CD8-positive, alpha-beta T cell (primary cell): ENCODE measurements at places on chromosomes 2 and 18.

GRCh38 chr2:152499896-152500735 is 165.1 kb downstream of the FMNL2 start:
- DNase-seq: no peak

DNA sequence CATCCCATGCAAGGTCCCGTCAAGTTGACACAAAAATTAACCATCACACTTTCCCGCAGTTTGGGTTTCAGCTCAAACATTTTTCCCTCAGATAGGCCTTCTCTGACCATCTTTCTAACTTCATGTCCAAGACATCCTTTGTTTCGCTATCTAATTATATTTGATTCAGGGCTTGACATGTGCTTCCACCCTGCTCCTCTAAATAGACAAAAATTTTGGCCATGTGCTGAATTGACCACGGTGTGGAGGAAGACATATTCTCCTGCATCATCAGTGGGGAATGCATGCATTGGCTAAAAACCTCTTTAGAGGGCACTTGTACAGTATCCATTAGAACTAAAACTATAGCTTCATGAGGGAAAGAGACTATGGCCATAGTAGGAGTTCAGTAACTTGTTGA is 81.2 kb downstream of the PLCL1 start:
- no peak for DNase-seq

GRCh38 chr2:238499731-238500580 is 73.2 kb downstream of the ASB1 start:
- DNase-seq: no peak

DNA sequence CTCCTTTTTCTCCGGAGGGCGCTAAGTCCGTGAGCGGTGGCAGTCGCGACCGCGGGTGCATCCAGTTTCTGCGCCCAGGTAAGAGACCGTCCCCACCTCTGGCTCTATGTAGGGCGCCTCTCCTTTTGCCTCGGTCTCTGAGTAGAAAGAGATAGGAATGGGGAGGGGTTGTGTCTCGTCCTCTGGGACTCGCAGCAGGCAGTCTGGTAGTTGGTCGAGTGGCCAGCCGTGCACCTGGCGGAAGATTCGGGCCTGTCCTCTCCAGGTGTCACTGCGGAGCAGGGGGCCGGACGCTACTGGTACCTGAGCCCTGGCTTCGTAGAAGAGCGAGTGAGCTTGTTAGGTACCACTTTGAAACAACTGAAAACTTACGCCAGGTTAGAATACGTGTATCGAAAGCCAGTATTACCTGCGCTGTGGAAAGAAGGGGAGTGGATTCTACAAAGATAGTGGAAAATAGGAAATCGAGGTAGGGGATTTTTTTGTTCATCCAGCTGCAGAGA is 403 bp downstream of the MAP2 start:
- DNase-seq: no peak

GRCh38 chr2:61722318-61722717 is 131.5 kb downstream of the FAM161A start:
- DNase-seq: no peak

GRCh38 chr18:59810183-59810582 is 89.6 kb upstream of the PMAIP1 start:
- no peak for DNase-seq

- DNase-seq: no peak
Measured at GRCh38 chr2:5077479-5078089, 614.6 kb upstream of the SOX11 start.
